Stimulated activated CD4-positive, alpha-beta T cell treated with anti-CD3 and anti-CD28 coated beads, Interleukin-15, amount 100 ng/mL, for 1 hour (primary cell): ENCODE measurements at places on chromosomes 4 and X.

- DNase-seq: no peak
Observed at GRCh38 chr4:2341911-2342652, 76.4 kb downstream of the ZFYVE28 start.

GRCh38 chr4:40455340-40455902 lies 120.3 kb downstream of the CHRNA9 start:
- DNase-seq: no peak

DNA sequence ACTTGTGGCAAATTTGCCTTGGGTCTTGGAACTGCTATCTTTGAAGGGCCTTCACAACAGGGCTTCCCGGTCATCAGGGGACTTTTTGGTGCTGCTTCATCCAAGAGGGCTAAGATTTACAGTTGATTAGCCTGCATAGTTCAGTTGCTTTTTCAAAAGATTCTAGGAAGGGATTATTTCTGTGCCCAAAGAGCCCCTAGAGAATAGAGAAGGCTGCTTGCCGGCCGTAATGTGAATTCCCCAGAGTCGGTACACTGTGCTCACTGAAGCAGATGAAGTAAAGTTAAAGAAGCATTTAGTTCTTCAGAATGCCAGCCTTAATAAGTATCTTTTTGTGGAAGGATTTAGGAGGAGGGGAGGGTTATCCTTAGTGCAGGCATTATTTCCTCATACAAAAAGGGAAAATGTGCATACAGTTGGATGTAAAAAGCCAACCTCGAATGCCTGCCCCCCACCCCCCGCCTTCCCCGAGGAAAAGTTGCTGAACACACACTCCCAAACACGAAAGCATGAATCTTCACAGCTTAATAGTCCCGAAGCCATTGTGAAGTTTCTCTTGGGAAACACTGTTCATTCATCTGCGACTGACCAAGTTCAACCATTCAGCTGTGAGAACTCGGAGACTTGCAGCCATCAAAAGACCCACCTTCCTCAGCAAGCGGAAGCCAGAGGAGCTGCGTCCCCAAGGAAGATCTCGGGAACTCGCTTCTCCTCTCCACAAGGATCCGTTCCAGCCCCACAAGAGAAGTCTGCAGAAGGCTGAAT lies 47.6 kb downstream of the ANOS1 start:
- DNase-seq: no peak

GRCh38 chr4:163660636-163661035 lies 166.1 kb downstream of the TMA16 start:
- DNase-seq: no peak

- DNase-seq: no peak
Observed at GRCh38 chr4:85929961-85930665, 429.7 kb downstream of the MAPK10 start.
